ENCODE measurements at places on chromosomes 1 and 21.

- DNase-seq = no peak
These were observed 157.3 kb upstream of the PTGFR start for GRCh38 chr1:78333502-78333901.

- no peak for DNase-seq
These were observed 79.0 kb downstream of the CASZ1 start for GRCh38 chr1:10717296-10718082.

- no peak for DNase-seq
These were observed 21.7 kb downstream of the PDXK start for GRCh38 chr21:43740497-43741156.

DNA sequence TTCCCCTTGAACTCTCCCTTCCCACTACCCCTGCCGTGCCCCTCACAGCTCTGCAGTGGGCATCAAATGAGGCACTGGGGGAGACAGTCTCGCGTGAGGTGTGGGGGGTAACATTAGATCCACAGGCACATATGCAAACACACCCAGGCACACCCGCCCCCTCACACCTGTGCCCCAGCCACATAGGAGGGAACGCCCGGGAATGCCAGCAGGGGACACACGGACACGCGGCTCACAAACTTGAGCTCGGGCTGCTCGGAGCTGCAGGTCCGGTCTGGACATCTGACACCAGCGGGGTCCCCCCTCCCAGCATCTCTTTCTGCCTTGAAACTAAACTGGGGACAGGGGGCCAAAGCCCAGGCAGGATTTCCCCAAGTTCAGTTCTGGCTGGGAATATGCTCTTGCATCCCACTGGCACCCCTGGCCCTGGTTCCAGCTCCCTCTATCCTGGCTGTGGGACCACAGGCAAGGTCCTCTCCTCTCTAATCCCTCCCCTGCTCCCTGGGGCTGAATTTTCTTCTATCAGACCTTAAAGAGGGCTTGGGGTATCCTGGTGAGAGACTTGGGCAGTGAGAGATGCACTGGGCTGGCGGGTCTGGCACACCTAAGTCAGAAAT lies 30.6 kb downstream of the CDCP2 start:
- no peak for DNase-seq

GRCh38 chr1:80363689-80364475 lies 1357.4 kb upstream of the ADGRL4 start:
- DNase-seq = no peak

DNA sequence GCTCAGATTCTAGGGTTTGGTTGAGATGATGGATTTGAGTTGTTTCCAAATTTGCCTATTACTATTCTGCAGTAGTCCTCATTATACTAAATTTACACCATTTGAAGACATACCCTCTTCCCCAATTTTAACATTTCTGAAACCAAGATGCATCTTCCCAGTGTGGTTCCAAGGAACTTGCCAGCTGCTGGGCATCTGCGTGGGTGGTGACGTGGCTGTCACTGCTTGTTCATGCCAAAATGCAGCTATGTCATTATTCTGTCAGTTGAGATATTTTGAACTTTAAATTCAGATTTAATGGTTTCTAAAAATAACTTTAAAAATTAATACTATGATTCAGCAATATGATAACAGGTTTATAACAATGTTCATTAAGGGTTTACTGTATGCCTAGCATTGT lies 1.2 kb downstream of the ZFP69 start:
- DNase-seq = no peak

- DNase-seq = no peak
These were observed 76.6 kb downstream of the PLPP3 start for GRCh38 chr1:56502700-56503245.

DNA sequence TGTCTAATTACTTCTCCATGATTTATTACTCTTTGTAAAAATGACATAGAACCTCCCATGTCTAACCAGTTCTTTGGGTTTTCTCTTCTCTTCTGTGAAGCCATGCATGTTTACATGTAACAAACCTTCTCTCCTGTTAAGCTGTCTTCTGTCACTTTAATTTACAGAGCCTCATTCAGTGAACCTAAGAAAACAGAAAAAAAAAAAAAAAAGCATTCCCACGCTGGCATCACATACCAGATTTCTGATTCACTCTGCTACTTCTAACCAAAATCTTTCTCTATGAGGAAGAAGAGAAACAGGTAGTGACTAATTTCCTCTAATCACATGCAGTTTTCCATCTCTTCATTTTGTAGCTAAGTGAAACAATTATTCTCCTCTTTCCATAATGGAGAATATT lies 141.4 kb upstream of the CXADR start:
- no peak for DNase-seq

- no peak for DNase-seq
These were observed 46.3 kb upstream of the RPL11 start for GRCh38 chr1:23645338-23645737.

- DNase-seq = no peak
These were observed 62.8 kb downstream of the NVL start for GRCh38 chr1:224266915-224267856.

DNA sequence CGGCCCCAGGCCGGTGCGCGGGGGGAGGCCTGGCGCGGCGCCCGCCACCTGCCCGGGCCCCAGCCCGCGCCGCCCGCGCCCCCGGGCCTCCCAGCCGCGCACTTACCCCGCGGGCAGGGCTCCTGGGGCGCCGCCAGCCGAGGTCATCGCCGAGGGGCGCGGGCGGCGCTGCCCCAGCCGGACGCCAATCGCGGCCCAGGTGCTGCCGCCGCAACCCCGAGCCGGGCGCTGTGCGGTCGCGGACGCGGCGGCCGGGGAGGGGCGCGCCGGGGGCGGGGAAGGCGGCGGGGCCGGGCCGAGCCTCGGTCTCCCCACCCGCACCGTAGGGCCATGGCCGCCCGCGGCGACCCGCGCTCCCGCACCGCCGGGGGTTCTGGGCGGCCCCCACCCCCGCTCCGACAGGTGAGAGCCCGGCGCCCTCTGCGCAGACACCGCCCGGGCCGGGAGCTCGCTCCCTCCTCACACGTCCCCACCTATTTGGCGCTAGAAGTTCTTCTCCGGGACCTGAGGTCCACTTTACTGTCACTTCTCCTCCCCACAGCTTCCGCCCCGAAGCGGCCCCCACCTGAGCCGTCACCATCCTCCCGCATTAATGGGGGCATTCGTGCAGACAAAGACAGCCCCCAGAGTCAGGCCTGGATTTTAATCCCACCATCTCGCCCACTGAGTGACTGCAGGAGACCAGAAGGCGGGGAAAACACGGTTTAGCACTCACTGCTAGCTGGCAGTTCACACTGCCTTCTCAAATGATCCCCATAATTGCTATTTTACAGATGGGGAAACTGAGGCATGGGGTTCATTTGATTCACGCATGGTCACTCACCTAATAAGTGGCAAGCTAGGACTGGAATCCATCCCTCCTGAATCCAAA lies at the start of gene TTC39A:
Gene TTC39A, minus strand, starts transcription at position 232 of the 871 bp plus-strand sequence. Its CDS starts 85 bp downstream, at position 147.
- DNase-seq = no peak

GRCh38 chr1:150579945-150580642 lies 684 bp upstream of the MCL1 start:
- no peak for DNase-seq

GRCh38 chr1:36989241-36989640 lies 45.1 kb downstream of the GRIK3 start:
- DNase-seq = no peak

- DNase-seq = peak; percentile 20
These were observed 16.4 kb upstream of the KIAA0040 start for GRCh38 chr1:175208773-175209492.

- DNase-seq = no peak
These were observed 31.0 kb upstream of the PLEKHO1 start for GRCh38 chr1:150118716-150119115.

DNA sequence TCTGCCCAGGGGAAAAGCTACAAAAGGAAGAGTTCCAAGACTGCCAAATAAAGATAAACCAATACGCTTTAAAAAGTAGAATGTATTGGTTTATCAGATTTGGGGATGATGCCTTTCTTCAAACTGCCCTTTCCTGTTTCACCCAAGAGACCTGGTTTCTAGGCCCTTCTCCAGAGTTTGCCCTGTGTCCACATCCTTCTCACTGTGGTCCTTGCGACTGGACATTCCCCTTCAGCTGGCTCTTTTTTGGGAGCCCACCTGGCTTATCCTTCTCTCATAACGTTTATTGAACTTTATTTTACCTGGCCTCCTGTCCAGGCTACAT lies 490 bp upstream of the CZIB start:
- DNase-seq = no peak

DNA sequence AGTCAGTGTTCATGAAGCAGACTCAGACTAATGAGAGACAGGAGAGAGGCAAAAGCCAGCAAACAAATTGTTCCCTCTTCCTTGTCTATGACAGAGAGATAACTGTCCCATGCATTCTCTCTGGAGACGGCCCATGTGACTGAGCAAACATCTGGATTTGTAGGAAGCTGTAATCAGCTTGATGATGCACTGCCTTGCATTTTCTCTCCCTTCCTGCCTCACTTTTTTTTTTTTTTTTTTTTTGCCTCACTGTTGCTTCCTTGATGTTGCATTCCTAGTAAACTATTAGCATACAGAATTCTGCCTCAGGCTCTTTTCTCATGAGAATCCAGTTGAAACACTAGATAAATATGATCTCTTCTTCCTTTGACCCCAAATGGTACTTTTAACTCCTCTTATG lies 134.5 kb downstream of the HHIPL2 start:
- no peak for DNase-seq

DNA sequence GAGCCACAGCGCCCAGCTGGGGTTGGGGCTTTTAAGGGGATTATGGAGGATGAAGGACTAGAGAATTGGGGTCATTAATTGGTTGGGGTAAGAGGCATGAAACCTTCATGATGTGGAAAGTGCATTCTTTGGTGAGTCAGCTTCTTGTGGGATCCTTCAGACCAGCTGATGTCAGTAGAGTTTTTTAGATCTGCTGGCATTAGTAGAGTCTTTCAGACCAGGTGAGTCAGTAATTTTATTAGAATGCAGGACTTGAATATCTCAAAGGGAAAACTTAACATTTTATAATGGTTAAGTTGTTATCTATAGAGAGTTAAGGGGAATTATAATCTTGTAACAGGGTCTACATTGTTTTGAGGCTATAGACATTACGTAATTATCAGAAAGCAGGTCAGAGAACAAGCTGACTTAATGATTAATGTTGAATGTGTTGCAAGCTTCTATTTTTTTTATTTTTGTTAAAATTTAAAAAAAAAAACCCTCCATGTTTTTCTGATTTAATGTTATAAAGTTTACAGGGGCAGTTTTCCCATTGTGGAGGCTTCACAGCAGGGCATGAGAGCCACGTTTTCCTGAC lies 160.9 kb upstream of the FMN2 start:
- no peak for DNase-seq

DNA sequence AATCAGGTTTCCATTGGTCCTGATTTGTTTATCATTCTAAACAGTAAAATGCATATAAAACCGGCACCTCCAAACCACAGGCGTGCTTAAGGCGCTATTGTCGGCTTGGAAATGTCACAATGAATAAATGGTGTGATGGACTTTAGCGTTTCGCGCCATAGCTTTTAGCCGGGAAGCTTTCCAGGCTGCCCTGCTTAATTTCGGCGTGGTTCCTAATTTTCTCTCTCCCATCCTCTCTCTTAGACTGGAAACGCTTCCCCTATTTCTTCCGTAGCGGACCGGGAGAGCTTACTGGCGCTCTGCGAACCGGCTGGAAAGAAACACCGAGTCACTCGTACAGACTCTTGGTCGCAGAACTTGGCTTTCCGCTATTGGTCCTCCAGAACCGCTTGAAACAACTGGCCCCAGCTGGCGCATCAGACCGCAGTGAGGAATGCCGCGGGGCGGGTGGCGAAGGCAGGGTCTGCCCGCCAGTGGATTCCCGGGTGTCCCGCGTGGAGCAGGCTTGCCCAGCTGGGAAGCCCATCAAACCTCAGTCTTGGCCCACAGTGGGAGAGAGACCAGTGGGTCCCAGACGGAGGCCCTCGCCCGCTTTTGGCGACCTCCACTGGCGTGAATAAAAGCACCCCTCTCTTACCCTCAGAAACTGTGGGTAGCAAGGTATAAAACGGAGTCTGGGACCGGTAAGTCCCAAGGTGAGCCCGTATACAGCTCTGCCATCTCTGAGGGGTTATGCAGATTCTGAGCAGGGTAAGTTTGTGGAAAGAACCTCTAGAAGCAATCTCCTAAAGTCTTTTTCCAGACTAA lies 4.0 kb upstream of the LHX8 start:
- no peak for DNase-seq

GRCh38 chr1:201555593-201555945 lies 16.6 kb downstream of the NAV1 start:
- no peak for DNase-seq

GRCh38 chr1:201450721-201451291 lies 18.2 kb downstream of the PHLDA3 start:
- no peak for DNase-seq

DNA sequence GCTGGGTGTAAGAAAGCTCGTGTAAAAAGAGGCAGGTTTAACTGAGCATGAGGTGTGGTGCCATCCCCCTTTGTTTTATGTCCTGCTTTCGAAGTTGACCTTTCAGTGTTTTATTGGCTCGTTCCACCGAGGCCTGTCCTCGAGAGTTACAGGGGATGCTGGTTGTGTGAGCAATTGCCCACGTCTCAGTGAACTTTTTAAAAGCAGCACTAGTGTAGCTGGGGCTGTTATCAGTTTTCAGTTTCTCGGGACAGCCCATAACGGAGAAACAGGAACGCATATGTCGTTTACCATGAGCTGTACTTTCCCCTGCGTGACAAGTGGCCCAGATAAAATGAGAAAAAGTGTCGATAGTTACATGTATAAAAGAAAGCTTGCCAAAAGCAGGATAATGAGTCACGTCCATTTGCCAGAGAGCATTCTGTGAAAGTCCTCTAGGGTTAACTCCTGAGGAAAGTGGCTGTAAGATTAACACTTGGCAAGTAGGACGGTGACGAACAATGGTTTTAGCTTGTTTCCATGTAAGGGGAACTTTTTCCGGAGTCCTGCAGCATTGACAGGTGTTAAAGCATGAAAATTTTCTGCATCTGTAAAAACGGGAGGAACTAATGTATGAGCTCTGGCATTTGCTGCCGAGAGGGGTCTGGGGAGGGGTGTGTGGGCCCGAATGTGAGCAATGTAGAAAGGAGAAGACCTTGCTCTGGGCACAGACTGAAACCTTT lies 7.8 kb upstream of the LRRC47 start:
- DNase-seq = no peak

GRCh38 chr1:161954466-161954865 lies 69.2 kb downstream of the OLFML2B start:
- no peak for DNase-seq

DNA sequence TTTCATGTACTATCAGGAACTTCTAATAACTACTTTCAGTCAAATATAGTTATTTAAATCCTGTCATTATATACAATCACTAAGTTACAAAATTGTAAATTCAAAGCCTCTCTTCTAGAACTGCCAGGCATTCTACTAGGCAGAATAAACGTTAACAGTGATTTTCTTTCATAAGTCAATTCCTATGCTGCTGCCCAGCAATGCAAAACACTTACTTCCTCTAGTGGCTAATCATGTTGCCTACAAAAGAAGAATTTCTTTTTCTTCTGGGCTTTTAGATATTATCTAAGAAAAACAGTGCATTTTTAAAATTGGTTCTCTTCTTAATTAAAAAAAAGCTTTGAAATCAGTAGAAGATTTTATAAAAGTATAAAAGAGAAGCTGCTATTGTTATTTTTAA lies 509.8 kb upstream of the ADAMTS5 start:
- DNase-seq = no peak

GRCh38 chr1:18611311-18611710 lies 19.3 kb upstream of the PAX7 start:
- no peak for DNase-seq

- no peak for DNase-seq
These were observed 288.5 kb downstream of the NFIA start for GRCh38 chr1:61370913-61371279.

- DNase-seq = no peak
These were observed 7.5 kb upstream of the CDC14A start for GRCh38 chr1:100344774-100345173.

Data from activated CD4-positive, CD25-positive, alpha-beta regulatory T cell (primary cell).